NCI-H1417 treated with DMSO at 0.1 percent for 48 hours (cell line): ENCODE measurements at places on chromosomes 6 and 20.

- no peak for DNase-seq
These were observed 8.0 kb downstream of the PRDM13 start for GRCh38 chr6:99614430-99615186.

- no peak for DNase-seq
These were observed 25.0 kb downstream of the TAF8 start for GRCh38 chr6:42075159-42075838.

- DNase-seq: no peak
These were observed 16.1 kb upstream of the SERPINB1 start for GRCh38 chr6:2857580-2858337.

- no peak for DNase-seq
These were observed 328.1 kb upstream of the ARID1B start for GRCh38 chr6:156449128-156449527.

DNA sequence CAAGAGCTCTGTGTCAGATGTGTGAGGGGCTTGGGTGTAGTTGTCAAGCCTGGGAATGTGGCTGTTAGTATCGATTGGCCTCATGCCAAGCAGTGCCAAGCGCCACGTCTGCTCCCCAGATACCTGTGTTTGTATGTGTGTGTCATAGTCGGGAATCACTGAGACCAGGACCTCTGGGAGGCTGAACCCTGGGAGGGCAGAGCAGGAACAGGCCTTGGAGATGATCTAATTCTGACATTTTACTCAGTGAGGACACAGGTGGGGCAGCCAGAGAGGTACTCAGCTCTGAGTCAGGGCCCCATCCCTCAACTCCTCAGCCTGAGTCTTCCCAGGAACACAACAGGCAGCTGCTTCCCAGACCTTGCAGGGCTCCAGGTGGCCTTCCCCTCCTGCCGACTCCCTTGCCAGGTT is 51.2 kb upstream of the FANCE start:
- DNase-seq: no peak

DNA sequence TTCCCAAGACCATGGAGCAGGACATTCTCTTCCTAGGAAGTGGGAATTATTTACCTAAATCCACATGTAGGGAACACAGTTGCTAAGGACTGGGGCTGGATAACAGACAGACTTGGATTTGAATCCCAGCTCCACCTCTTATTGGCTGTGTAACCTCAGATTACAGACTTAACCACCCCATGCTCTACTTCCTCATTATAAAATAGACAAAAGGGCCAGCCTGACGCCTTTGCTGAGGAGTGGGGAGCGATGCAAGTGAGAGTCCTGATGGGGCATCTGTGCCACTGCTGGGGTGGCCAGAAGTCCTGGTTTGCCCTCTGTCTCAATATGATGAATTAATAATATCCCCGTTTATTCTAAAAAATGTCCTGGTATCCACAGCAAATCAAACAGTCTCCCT is 46.8 kb downstream of the SPATA2 start:
- DNase-seq: no peak

GRCh38 chr6:11233673-11234573 is 1.5 kb upstream of the NEDD9 start:
- no peak for DNase-seq

- DNase-seq: no peak
These were observed 316.5 kb downstream of the BTBD9 start for GRCh38 chr6:38323216-38323615.

- DNase-seq: no peak
These were observed 88.9 kb downstream of the PHIP start for GRCh38 chr6:78989191-78989590.

GRCh38 chr20:50690650-50691572 is at the start of gene RIPOR3:
TSS of gene RIPOR3 (minus strand) at chr20:50691542. CDS start at chr20:50691128, 414 bp downstream.
- no peak for DNase-seq

GRCh38 chr6:109653264-109653663 is 37.7 kb downstream of the AK9 start:
- no peak for DNase-seq

DNA sequence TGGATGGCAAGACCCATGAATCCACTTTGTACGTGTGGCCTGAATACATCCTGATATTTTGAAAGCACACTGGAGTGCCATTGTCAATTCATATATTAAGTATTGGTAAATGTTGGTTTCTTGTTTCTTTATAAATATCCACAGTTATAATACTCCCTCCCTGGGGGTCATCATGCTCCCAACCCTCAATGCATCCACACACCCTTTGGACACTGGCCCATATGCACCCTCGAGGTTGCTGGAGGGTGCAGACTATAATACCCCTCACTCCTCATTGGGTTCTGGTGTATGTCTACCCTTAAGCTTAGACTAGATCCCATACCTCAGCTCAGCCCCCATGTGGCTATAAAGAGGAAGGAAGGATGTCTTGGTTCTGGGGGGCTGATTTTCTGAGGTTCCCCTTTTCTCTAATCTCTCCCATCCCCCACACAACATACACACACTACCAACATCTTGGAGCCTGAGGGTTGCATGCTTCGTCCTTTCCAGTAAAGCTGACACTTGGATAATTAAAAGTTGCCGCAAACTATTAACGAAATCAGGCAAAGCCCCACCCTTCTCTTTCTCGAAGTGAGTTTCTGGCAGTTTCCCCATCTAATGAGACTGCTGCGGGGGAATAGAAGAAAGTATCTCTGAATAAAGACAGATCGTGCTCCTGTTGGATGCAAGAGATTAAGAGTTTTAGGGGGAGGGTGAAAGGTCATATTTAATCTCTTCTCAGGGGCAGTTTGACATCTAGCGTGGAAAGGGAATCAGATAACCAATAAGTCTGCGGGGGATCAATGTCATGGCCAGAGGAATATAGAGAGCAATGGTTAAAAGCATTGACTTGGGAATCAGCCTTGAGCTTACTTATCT is 7.4 kb downstream of the PIM1 start:
- DNase-seq: no peak

DNA sequence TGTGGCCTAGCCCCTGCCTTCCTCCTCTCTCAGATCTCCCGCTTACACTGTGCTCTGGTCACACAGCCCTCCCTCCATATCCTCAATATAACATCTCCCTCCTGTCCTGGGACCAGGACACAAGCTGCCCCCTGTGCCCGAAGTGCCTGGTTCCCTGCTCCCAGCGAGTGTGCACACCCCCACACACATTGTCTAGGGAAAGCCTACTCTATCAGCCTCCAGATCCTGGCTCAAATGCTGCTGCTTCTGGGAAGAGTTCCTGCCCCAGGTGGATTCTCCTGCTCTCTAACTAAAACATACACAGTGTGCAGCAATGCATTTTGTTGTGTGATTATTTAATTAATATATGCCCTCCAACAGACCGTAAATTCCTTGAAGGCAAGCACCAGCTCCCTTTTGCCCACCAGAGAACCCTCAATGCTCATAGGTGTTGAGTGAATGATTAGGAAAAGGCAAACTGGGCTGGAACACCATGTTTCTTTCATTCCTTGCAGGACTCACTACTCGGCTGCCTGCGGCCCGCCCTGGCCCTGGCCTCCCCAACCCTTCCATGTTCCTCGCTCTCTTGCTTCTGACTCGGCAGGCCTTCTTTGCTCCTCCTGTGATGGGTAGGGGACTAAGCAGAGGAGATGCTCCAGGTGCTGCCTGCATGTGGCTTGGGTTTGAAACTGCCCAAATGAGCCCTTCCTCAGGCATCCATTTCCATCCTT is 194.6 kb downstream of the ZDHHC14 start:
- no peak for DNase-seq

GRCh38 chr6:293193-294174 is 1.2 kb downstream of the DUSP22 start:
- DNase-seq: no peak

DNA sequence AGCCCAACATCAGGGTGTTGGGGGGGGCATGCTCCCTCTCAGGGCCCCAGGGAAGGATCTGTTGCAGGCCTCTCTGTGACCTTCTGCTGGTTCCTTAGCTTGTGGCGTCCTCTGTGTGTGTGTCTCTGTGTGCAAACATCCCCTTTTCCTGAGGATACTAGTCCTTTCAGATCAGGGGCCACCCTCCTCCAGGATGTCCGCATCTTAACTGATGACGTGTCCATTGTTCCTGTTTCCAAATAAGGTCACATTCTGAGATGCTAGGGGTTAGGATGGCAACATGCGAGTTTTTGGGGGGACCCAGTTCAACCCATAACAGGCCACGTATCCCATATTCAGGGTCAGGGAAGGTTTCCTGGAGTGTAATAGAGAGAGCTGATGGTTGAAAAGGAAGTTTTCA is 40.9 kb downstream of the GMPR start:
- no peak for DNase-seq

DNA sequence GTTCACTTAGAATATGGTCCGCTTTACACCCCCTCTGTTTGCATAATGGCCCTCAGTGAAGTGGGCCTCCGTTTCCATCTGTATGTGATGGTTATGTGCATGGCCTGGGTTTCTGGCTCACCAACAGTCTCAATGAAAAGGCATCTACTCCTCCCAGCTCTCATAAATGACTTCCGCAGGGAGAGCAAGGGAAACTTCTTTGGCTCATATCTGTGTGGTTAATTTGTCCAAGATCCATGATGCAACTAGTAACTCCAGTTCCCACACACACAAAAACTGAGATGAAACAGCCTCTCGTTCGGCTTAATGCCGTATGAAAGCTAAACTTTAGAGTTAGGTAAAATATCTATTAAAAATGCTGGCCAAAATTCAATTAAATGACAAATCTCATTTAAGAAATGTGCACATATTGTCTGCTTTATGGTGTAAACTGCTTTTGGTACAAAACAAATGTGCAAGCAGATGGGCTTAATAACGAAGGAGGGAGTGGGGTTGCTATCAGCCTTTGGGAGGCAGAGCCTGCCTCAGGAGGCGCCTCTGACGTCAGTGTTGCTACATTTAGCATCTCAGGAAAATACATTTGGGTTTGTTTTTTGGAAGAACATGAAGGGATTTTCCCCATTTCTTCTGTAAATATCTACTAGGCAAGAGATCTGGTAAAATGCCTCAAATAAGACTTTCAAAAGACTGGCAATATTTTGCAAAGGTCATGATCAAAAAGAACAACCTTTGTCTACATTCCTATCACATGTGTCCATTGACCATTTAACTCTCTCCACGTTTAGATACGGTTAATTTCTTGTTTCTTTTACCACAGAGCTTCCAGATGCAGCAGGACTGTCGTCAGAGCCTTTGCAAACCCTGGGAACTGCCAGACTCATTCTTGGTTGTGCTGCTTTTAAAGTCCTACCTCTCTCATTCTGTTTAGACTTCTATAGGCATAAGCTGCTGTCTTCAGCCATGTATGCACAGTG is 96.8 kb downstream of the ARMC2 start:
- no peak for DNase-seq

DNA sequence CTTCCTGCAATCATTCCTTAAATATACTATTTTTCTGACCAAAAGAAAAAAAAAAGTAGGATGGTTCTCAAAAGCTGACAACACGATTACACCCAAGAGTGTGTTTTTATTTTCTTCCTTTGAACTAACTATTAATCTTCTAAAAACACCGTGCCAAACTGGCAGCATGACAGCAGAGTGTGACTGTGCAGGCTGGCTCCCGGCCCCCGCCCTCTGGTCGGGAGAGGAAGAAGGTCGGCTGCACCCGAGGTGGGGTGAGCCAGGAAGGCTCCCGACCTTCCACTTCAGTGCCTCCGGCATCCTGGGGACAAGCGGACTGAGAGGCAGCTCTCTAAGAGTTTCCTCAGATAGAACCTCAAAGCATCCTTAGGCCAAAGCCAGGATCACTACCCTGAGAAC is 29.2 kb downstream of the SLC22A23 start:
- DNase-seq: no peak

DNA sequence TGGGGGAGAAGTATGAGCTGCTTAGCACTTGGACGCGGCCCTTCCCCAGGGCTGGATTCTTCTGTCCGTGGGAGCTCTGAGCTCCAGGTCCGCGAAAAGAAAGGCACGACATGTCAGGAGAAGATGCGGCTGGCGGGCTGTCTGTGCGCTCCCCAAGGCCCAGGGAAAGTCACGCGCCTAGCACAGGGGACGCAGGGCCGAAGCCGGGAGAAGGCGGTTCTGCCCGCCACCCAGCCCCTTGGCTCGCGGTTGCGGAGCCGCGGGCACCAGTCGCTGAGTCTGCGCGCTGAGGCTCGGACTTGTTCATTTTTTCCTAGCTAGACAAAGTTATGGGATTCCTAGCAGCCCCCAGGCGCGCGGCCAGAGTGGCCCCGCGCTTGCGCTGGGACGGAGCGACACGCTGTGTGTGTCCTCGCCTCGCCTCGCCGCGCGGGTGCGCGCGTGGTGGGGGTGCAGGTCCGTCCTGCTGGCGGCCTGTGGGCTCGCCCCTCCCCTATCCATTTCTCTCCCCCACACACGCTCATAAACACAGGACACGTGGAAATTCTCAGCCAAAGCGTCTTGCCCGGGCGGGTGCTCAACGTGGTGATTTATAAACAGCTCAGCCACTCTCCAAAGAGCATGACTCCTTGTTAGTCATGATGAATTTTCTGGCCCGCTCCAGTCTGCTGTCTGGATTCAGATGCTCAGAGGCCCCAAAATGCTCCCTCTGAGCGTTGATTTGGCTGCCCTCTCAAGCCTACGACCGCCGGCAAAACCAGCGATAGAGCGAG is 1.9 kb upstream of the POU3F2 start:
- DNase-seq: no peak

- DNase-seq: no peak
These were observed 143.6 kb upstream of the SPACA1 start for GRCh38 chr6:87904011-87904410.

DNA sequence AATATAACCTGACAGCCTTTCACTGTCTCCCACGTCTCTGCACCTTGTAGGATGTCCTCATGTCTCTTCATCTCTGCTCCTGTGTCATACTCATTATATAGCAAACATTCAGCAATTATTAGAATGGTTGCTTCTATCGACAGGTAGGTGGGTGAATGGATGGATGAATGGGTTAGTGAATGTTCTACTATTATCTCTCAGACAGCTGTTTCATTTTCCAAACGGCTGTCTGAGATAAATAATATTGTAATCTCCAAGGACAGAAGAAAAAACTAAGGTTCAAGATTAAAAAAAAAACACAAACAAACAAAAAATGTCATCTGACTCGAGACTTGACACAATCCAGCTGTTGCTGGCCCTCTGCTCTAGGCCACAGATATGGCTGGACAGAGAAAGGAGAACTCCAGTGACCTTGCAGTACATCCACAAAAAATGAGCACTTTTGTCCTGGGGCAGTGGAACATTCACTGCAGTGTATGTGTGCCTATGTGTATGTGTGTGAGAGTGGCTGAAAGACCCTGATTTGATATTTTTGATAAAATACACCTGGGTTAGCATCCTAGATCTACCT is 2.1 kb downstream of the HNF4A start:
- no peak for DNase-seq

- no peak for DNase-seq
These were observed 31.3 kb downstream of the AKIRIN2 start for GRCh38 chr6:87670707-87671106.

DNA sequence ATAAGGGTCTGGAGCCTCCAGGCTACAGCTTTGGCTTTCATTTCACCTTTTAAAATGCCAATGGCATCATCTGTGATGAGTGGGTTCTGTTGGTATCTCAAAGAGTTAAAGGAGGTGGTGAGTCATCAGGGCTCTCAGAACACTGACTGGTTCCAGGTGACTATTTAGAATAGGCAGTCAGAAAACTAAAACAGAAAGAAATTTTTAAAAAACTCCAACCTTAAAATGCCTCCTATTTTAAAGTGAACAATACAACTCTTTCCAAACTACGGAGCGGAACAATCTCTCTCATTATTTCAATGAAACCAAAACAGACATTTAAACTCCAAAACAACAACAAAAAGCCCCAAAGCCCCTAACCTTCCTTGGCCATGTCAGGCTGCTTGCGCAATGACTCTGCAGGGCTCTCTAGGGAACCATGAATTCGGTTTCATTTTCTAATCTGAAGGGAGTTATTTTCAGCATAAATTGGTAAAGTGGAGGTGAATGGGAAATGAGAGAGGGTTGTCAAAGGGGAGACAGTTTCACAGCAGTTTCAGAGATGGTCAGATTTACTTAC is 194.9 kb downstream of the KIF6 start:
- DNase-seq: no peak

GRCh38 chr6:163404825-163405265 is 9.7 kb upstream of the QKI start:
- DNase-seq: no peak
